Stimulated activated CD4-positive, alpha-beta T cell treated with anti-CD3 and anti-CD28 coated beads, Interleukin-1b, Interleukin-23, amount 100 ng/mL, for 1 hour (primary cell): ENCODE measurements at places on chromosomes 5 and 9.

- no peak for DNase-seq
Measured at GRCh38 chr5:77028631-77029375, 1.4 kb upstream of the AGGF1 start.

- DNase-seq, result no peak
Measured at GRCh38 chr9:33489066-33489465, 15.3 kb upstream of the NOL6 start.

DNA sequence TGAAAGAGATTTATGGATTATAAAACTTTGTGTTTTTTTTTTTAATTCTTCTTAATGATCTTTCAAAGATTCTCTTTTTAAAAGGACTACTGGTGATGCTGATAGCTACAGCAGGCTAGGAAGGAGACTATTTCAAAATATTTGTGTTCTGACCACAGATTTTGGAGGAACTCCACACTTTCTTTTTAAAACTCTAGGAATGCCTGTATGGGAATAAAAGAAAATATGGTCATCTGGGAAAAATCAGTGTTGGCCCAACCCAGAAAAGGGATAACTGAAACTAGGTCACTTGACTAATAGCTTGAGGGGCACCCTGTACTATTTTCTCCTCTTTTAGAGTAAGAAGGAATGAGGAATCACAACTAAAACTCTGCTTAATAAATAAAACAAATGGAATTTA is 97.6 kb upstream of the ADAMTS19 start:
- DNase-seq, result no peak

DNA sequence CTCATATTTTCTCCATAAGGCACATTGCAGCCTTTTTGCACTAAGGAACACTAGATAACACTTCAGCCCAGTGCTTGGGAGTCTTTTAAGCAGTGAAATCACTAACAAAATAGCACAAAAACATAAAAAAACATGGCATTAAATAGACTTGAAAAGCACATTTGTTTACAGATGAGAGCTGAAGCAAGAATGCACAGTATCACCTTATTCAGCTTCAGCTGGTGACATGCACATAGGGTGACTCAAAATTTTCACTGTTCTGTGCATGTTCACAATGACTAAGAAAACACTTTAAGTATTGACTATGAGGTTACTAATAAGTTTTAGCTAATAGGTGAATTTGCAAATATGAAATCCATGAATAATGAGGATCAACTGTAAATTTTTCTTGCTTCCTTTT is 293.9 kb upstream of the TARS1 start:
- no peak for DNase-seq
